Spleen (tissue), 13 donors: ENCODE measurements at places on chromosomes 11 and 22. TPM values are rescaled to one million over a fixed set of nuclear protein-coding genes. Genes with fewer than 3 reads are reported as not detected.

- DNase-seq: no peak
- no peaks in the 10 kb centered on the region for H3K27me3 ChIP-seq
- H3K4me3 ChIP-seq: no peak overlapping the region
- H3K4me1 ChIP-seq: peaks cover 1% of the 10 kb centered on the region
- no peaks in the 10 kb centered on the region for H3K36me3 ChIP-seq
- H3K27ac ChIP-seq: no peak overlapping the region
Measured at GRCh38 chr11:10382518-10382917, 72.5 kb upstream of the AMPD3 start.

DNA sequence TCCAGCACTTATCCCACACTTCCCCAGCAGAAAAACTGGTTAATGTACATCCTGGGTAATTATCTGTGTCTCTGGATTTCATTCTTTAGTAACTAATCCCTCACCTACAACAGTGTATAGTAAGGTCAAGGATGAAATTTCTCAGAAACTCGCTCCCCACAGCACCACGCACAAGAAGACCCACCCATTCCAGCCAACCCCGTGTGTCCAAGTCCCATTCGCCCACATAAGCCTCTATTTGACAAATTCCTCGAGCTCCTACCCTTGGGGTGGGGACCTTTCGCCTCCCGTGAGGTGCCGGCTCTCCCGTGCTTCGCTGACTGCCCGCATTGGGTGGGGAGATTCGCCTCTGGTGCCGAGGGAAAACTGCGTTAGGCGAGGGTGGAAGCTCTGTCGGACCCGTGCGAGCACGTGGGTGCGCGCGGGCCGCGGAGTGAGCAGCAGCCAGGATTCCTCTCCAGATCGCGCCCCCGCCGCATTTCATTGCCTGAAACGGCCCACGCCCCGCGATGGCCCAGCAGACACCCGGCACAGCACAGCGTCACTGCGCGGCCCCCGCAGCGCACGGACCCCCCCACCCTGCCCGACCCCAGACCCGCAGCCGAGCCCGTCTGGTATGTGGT, 866 bp downstream of the EXPH5 start:
- no peaks in the 10 kb centered on the region for H3K27me3 ChIP-seq
- peaks cover 13% of the 10 kb centered on the region for H3K4me1 ChIP-seq
- H3K27ac ChIP-seq: no peak overlapping the region
- DNase-seq: peak; percentile 81
- peak overlapping the region; percentile 59 for H3K4me3 ChIP-seq

DNA sequence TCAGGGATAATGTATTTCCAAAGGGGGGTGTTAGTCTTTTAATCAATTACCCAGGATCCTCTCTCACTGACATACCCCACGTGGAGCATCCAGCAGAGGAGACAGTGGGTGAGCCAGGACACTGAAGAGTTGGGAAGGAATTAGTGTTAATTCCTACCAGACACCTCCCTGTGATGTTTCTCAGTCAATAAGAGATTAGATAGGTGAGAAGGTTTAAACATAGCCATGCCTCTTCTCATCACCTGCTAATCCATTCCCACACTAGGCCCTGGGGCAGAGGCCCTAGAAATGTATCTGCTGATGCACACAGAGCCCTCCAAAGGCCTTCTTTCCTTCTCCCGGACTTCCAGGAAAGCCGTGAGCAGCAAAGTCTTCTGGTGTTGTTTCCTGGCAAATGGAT, 363.6 kb upstream of the LARGE1 start:
- H3K27me3 ChIP-seq: no peaks in the 10 kb centered on the region
- no peak for DNase-seq
- H3K27ac ChIP-seq: no peak overlapping the region
- H3K36me3 ChIP-seq: no peaks in the 10 kb centered on the region
- H3K4me1 ChIP-seq: no peaks in the 10 kb centered on the region

GRCh38 chr11:19849107-19849789, 136.6 kb downstream of the NAV2 start:
- no peaks in the 10 kb centered on the region for H3K27me3 ChIP-seq
- no peak overlapping the region for H3K27ac ChIP-seq
- no peak for DNase-seq
- no peaks in the 10 kb centered on the region for H3K4me1 ChIP-seq
- H3K4me3 ChIP-seq: no peak overlapping the region

- no peak overlapping the region for H3K4me3 ChIP-seq
- DNase-seq: no peak
- no peaks in the 10 kb centered on the region for H3K4me1 ChIP-seq
- no peak overlapping the region for H3K27ac ChIP-seq
Measured at GRCh38 chr22:44317123-44317444, 4.3 kb upstream of the SHISAL1 start.

Gene KDM4D
- polyA plus RNA-seq: 0.59 TPM

DNA sequence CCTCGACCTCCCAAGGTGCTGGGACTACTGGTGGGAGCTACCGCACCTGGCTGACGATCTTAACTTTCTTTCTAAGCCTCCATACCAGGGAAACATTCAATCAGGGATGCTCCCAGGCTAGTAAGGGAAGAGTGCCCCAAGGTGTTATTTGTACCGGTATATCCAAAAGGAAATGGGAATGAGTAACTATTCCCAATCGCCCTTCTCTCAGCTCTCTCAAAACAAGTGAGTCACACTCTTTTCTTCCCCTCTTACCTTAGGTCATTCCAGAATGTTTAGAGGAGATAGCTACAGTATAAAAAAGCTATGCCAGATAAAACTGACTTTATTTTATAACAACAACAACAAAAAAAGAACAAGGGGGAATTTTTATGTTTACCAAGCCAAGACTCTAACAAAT, 13.7 kb downstream of the DCDC1 start:
- no peak for DNase-seq
- H3K27me3 ChIP-seq: peaks cover under 1% of the 10 kb centered on the region
- no peaks in the 10 kb centered on the region for H3K4me1 ChIP-seq
- no peak overlapping the region for H3K27ac ChIP-seq

DNA sequence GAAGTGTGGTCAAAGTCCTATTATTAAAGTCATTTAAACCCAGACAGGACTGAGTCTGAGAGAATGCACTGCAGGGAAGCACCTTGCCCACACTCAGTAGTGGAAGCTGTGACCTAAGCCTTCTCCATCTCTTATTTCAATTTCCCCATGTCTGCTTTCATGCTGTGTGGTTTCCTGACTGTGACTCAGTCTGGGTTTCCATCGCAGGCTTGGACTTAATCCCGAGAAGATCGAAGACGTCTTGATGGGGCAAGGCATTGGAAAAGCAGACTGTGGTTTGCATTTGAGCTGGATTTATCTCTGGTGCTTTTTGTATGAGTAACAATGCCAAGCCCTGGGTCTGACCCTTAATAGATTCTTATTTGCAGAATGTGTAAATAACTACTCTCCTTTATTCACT, 238.9 kb downstream of the NTM start:
- no peaks in the 10 kb centered on the region for H3K4me1 ChIP-seq
- H3K36me3 ChIP-seq: no peaks in the 10 kb centered on the region
- no peak overlapping the region for H3K4me3 ChIP-seq
- H3K27ac ChIP-seq: no peak overlapping the region
- DNase-seq: no peak
- no peaks in the 10 kb centered on the region for H3K27me3 ChIP-seq

- no peaks in the 10 kb centered on the region for H3K27me3 ChIP-seq
- no peak overlapping the region for H3K4me3 ChIP-seq
- H3K36me3 ChIP-seq: no peaks in the 10 kb centered on the region
- no peak for DNase-seq
Measured at GRCh38 chr11:94897330-94897768, 76.0 kb downstream of the CWC15 start.

Gene DNAJB7
- not detected for polyA plus RNA-seq

Gene MCAT
- 7.6 TPM for polyA plus RNA-seq

Gene PGA4
- 0.93 TPM for polyA plus RNA-seq

- no peak overlapping the region for H3K27ac ChIP-seq
- no peak overlapping the region for H3K4me3 ChIP-seq
- no peaks in the 10 kb centered on the region for H3K36me3 ChIP-seq
Measured at GRCh38 chr11:36627006-36627405, 29.0 kb upstream of the RAG2 start.

Gene ZC3H12C
- 0.46 TPM for polyA plus RNA-seq

- no peaks in the 10 kb centered on the region for H3K4me1 ChIP-seq
- H3K27me3 ChIP-seq: no peaks in the 10 kb centered on the region
- no peaks in the 10 kb centered on the region for H3K36me3 ChIP-seq
- H3K27ac ChIP-seq: no peak overlapping the region
- H3K4me3 ChIP-seq: no peak overlapping the region
Measured at GRCh38 chr11:112380464-112380863, 119.8 kb upstream of the PLET1 start.

DNA sequence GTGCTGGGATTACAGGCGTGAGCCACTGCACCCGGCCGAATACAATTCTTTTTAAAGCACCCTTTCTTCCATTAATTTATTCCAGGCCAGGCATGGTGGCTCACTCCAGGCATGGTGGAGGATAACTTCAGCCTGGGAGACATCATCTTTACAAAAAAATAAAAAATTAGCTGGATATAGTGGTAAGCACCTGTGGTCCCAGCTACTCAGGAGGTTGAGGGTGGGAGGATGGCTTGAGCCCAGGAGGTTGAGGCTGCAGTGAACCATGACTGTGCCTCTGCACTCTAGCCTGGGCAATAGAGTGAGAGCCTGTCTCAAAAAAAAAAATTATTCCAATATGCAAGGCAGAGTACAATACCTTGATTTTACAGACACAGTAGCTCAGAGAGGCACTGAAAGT, 11.4 kb downstream of the TAGLN start:
- H3K27me3 ChIP-seq: no peaks in the 10 kb centered on the region
- no peak overlapping the region for H3K27ac ChIP-seq

- H3K4me3 ChIP-seq: no peak within 1 kb of the TSS
- H3K27me3 ChIP-seq: no peaks in the 10 kb centered on the region
- H3K36me3 ChIP-seq: peaks cover 39% of the 10 kb centered on the region
- no peak within 1 kb of the TSS for H3K27ac ChIP-seq
Measured at GRCh38 chr11:47586098-47586855, at the start of gene FAM180B. FAM180B (plus strand) TSS chr11:47586678; CDS start chr11:47586769, 91 bp downstream.

DNA sequence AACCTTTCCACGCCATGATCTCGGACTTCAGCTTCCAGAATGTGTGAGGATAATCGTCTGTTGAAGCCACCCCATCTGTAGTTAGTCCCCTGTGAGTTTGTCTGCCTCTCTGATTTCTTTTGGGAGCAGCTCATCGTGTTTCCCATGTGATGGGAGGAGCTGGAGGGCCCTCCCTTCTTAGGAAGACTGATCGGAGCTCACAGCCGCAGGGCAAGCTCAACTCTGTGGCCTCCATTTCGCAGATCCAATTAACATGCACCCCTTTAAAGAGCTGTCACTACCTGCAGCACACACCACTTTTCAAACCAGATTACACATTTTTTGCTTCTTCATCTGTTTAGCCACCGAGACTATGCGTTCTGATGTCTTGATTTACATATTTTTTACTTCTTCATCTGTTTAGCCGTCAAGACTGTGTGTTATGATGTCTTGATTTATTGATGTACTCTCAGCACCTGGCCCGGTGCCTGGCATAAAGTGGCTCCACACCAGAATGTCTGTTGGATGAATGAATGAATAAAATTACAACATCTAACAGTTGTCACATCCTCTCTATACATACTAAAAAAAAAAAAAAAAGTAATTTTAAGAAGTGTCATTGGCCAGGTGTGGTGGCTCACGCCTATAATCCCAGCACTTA, 14.9 kb upstream of the PPFIA1 start:
- H3K4me1 ChIP-seq: no peaks in the 10 kb centered on the region
- no peak for DNase-seq
- no peak overlapping the region for H3K4me3 ChIP-seq
- H3K36me3 ChIP-seq: no peaks in the 10 kb centered on the region

Gene OR51I1
- polyA plus RNA-seq: not detected

Gene ST14
- 12.5 TPM for polyA plus RNA-seq

GRCh38 chr22:30606455-30607299, at the start of gene TCN2:
TCN2 (plus strand) TSS chr22:30607174; CDS start chr22:30607332, 158 bp downstream.
- no peaks in the 10 kb centered on the region for H3K27me3 ChIP-seq
- peaks cover 20% of the 10 kb centered on the region for H3K36me3 ChIP-seq
- H3K4me1 ChIP-seq: peaks cover 63% of the 10 kb centered on the region
- peak within 1 kb of the TSS; percentile 55 for H3K4me3 ChIP-seq

DNA sequence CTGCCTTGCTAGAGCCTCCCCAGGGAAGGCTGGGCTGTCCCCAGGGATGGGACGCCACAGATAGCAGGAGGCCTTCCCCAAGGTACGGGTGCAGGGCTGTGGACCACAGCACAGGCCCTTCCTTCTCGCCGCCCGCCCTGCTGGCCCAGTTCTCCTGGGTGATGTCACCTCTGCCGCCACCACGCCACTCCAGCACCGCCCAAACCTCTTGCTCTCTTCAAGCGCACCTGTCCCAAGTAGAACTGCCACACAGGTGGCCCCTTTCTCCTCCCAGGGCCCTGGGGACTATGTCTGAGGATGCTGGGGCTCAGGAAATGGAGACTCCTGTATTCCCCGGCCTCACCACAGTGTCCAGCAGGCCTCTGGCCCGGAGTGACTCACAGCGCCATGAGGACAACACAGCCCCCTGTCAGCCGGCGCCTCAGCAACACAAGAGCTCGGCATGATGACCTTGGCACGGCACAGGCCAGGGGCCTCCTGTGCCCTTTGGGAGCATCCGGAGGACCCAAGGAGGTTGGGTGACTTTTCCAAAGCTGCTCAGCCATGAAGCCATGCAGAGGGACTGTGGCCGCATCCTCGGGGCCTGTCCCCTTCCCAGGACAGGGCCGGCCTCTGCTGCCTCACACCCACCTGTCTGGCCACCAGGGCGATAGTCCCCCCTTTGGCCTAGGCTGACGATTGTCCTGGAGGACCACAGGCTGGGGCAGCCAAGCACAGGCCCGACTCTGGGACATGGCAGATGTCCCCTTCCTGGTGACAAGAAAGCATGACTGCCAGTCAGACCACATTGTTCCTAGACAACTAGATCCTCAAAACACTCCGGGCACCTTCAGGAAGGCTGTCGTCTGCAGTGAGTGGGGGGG, 1023.5 kb downstream of the BRD1 start:
- H3K27me3 ChIP-seq: no peaks in the 10 kb centered on the region
- DNase-seq: peak; percentile 64
- H3K27ac ChIP-seq: no peak overlapping the region
- no peak overlapping the region for H3K4me3 ChIP-seq

Gene VPREB1
- polyA plus RNA-seq: 9.6 TPM

DNA sequence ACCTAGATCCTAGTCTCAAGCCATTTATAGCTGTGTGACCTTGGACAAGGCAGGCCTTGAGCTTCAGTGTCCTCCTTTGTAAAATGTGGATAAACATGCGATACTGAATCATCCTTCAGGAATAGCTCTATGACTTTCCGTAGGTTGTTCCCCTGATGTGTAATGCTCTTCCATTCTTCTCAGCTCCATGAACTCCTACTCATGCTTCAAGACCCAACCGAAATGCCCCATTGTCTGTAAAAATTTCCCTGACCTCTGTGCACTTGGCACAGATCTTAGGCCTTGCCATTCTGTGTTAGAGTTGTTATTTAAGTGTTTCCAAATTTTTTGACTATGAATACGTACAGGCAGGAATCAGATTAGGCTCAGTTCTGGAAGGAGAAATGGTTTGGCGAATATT, 3.3 kb upstream of the BEST1 start:
- no peak overlapping the region for H3K4me3 ChIP-seq
- no peaks in the 10 kb centered on the region for H3K27me3 ChIP-seq
- no peaks in the 10 kb centered on the region for H3K36me3 ChIP-seq
- H3K27ac ChIP-seq: no peak overlapping the region
- peaks cover 23% of the 10 kb centered on the region for H3K4me1 ChIP-seq

Gene OR8D4
- not detected for polyA plus RNA-seq

- H3K4me3 ChIP-seq: peak overlapping the region; percentile 20
- DNase-seq: peak; percentile 85
- H3K36me3 ChIP-seq: no peaks in the 10 kb centered on the region
- H3K4me1 ChIP-seq: peaks cover 10% of the 10 kb centered on the region
Measured at GRCh38 chr11:68128682-68129327, 7.6 kb upstream of the CHKA start.
